Natural killer cell treated with Interleukin-12 subunit alpha and Interleukin-12 subunit beta and Interleukin-15 and Interleukin-18, amount 100 ng/mL, for 72 hours (primary cell): ENCODE measurements at places on chromosomes 6 and 20. TPM values are rescaled to one million over a fixed set of nuclear protein-coding genes. Genes with fewer than 3 reads are reported as not detected.

DNA sequence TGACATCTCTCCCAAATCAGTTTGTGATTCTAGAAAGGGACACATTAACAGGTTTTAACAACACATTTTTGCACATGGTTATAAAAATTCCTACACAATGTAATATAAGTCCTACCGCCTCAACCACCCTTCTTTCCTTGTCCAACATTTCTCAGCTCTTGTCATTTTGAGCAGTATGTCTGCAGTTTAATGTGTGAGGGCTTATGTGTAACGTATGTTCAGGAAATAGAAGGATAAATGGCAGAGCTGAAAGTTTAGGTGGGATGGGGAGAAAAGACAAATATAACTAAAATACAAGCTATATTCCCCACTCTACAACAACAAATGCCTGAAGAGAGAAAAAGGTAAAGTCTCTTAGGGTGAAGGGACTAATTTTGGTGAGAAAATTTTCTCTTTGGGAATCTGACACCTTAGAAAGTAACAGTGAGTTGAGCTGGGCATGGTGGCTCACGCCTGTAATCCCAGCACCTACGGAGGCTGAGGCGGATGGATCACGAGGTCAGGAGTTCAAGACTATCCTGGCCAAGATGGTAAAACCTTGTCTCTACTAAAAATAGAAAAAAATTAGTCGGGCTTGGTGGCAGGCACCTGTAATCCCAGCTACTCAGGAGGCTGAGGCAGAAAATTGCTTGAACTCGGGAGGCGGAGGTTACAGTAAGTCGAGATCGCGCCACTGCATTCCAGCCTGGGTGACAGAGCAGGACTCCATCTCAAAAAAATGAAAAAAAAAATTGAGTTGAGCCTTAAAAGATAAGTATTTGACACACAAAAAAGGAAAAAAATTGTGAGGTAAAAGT lies 5.1 kb downstream of the PNRC1 start:
- H3K27ac ChIP-seq = peak overlapping the region; percentile 97
- no peak overlapping the region for H3K4me3 ChIP-seq
- peaks cover 25% of the 10 kb centered on the region for H3K36me3 ChIP-seq
- no peaks in the 10 kb centered on the region for H3K27me3 ChIP-seq
- peaks cover 67% of the 10 kb centered on the region for H3K4me1 ChIP-seq

DNA sequence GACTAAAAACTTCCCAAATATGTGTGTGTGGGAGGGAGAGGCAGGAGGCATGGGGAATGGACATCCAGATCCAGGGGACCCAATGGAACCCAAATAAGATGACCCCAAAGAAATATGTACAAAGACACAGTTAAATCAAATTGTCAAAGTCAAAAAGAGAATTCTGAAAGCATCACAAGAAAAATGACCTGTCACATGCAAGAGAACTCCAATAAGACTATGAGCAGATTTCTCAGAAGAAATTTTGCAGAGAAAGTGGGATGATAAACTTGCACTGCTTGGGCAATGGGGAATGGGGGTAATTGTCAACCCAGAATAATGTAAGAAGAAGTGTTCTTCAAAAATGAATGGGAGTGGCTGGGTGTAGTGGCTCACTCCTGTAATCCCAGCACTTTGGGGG lies 59.5 kb upstream of the PLN start:
- no peak overlapping the region for H3K27ac ChIP-seq
- no peak overlapping the region for H3K4me3 ChIP-seq
- DNase-seq = no peak
- H3K27me3 ChIP-seq = no peaks in the 10 kb centered on the region
- peaks cover 45% of the 10 kb centered on the region for H3K36me3 ChIP-seq

DNA sequence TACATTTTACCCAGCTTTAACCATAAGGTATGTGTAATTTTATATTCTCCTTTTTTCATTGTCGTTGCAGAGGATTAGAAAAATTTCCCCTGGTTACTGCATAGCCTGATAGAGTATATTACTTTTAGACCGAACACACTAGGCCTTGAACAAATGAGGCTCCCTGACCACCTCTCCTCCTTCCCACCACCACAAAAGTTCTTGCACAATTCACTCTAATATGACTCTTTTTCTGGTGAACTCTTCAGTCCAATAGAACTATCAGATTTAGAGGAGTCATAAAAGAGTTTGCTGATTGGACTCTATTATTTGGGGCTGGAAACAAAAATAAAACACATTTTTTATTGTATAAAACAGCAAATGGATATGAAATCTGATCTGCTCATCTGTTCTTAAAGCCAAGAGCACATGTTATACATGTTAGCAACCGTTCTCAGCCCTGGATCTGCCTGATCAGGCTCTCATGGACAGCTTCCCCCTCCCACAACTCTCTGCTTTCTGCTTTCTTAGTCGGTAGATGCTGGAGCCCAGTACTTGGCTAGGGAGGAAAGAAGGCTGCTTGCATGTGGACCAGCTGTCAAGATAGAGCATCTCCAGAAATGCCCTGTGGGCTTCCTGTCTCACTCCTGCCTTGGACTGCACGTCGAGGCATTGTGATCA lies 83.5 kb downstream of the CD164 start:
- no peaks in the 10 kb centered on the region for H3K4me1 ChIP-seq
- no peaks in the 10 kb centered on the region for H3K36me3 ChIP-seq
- no peak for DNase-seq
- H3K4me3 ChIP-seq = no peak overlapping the region

DNA sequence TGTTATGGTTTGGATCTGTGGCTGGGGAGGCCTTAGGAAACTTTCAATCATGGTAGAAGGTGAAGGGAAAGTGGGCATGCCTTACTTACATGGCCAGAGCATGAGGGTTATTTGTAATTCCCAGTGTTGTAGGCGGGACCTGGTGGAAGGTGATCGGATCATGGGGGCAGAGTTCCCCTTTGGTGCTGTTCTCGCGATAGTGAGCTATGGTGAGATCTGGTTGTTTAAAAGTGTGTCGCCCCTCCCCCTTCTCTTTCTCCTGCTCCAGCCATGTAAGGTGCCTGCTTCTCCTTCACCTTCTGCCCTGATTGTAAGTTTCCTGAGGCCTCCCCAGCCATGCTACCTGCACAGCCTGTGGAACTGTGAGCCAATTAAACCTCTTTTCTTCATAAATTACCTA lies 145.8 kb downstream of the TFAP2C start:
- H3K4me3 ChIP-seq = no peak overlapping the region
- no peaks in the 10 kb centered on the region for H3K4me1 ChIP-seq
- H3K27me3 ChIP-seq = peaks cover 9% of the 10 kb centered on the region
- H3K36me3 ChIP-seq = no peaks in the 10 kb centered on the region
- no peak for DNase-seq

- no peak for DNase-seq
- no peak overlapping the region for H3K27ac ChIP-seq
- H3K27me3 ChIP-seq = peaks cover 8% of the 10 kb centered on the region
- H3K4me3 ChIP-seq = no peak overlapping the region
- H3K4me1 ChIP-seq = no peaks in the 10 kb centered on the region
- no peaks in the 10 kb centered on the region for H3K36me3 ChIP-seq
Observed at GRCh38 chr6:75397656-75398465, 95.7 kb downstream of the FILIP1 start.

GRCh38 chr6:139981768-139982181 lies 607.3 kb upstream of the CITED2 start:
- H3K27me3 ChIP-seq = peaks cover 3% of the 10 kb centered on the region
- H3K36me3 ChIP-seq = no peaks in the 10 kb centered on the region
- no peak overlapping the region for H3K27ac ChIP-seq

DNA sequence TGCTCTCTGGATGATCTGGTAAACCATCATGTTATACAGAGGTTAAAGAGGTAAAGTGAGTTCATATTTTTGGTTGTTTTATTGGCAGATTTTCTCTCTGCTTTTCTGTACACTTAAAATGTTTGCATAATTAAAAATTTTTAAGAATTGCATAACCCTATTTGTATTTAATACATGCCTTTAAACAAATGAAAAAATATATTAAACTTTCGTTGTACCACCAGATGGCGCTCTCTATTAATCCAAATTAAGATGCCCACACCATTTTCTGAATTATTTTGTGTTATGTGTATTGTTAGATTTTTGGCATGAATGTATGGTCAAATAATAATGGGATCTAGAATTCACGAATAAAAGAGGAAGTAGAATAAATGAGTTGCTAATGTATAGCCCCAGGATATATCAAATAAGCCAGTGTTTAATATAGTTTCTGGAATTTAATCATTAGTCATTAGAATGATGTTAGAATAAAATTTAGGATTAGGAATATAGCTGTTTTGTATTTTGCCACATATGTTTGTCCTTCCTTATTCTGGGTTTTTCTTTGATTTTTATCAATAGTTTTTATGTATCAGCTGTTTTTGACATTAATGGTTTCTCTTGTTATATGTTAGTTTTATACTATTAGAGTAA lies 38.9 kb downstream of the SMAP1 start:
- H3K27me3 ChIP-seq = no peaks in the 10 kb centered on the region
- no peak overlapping the region for H3K4me3 ChIP-seq
- H3K4me1 ChIP-seq = peaks cover 51% of the 10 kb centered on the region
- no peak overlapping the region for H3K27ac ChIP-seq
- no peak for DNase-seq

DNA sequence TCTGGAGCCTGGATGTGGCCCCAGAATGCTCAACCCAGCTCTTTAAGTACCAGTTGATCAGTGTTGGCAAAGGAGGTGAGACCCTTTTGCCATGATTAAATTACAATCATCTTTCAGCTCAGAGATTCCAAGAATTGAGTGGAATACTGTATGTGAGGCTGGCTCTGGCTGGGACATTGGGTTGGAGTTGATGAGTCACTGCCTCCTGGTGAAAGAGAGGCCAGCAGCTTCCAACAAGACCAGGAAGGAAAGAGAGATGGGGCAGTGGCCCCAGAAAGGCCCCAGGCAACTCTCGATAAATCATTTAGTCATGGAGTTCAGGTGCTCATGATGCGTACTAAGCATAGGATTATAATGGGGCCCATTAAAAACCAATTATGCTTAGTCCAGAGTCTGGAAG lies 2.1 kb downstream of the TGM6 start:
- no peaks in the 10 kb centered on the region for H3K36me3 ChIP-seq
- H3K4me3 ChIP-seq = no peak overlapping the region
- peaks cover 11% of the 10 kb centered on the region for H3K27me3 ChIP-seq
- H3K4me1 ChIP-seq = no peaks in the 10 kb centered on the region

DNA sequence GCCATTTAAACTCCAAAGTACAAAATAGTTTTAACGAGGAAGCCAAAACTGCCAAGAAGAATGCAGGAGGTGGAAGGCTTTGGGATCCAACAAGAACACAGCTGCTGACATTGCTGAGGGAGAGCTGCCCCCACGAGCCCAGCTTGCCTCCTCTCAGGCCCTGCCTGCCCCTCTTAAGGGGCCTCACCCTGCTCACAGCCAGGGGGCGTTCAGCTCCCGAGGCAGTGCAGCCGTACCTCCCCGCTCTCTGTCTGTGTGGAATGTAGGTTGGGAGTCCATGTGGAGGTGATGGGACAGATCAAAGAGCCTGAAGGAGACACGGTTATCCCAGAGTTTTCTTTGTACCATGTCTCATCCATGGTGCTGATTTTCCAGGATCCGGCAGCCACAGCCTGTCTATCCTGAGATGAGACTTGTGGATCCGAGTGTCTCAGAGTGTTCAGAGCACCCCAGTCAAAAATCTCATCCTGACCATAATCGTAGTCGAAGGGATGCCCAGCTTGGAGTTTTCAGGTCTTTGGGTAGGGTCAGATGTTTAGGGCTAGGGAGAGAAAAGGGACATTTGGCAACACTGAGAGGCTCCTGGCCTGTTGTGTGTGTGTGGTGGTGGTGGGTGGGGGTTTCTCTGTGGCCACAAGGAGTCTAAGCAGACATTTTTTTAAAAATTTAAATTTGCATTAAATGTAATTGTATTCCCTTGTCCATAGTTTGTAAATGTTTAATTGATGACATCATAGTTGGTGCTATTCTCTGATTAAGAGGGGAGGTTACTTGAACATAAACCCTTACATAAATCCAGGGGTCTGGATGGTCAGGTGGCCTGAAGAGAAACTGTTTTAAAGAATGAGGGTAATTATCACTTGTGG lies 111.4 kb upstream of the CLDN20 start:
- no peaks in the 10 kb centered on the region for H3K27me3 ChIP-seq
- peaks cover 73% of the 10 kb centered on the region for H3K4me1 ChIP-seq
- H3K4me3 ChIP-seq = peak overlapping the region; percentile 76
- DNase-seq = no peak
- H3K36me3 ChIP-seq = peaks cover 28% of the 10 kb centered on the region
- peak overlapping the region; percentile 99 for H3K27ac ChIP-seq

DNA sequence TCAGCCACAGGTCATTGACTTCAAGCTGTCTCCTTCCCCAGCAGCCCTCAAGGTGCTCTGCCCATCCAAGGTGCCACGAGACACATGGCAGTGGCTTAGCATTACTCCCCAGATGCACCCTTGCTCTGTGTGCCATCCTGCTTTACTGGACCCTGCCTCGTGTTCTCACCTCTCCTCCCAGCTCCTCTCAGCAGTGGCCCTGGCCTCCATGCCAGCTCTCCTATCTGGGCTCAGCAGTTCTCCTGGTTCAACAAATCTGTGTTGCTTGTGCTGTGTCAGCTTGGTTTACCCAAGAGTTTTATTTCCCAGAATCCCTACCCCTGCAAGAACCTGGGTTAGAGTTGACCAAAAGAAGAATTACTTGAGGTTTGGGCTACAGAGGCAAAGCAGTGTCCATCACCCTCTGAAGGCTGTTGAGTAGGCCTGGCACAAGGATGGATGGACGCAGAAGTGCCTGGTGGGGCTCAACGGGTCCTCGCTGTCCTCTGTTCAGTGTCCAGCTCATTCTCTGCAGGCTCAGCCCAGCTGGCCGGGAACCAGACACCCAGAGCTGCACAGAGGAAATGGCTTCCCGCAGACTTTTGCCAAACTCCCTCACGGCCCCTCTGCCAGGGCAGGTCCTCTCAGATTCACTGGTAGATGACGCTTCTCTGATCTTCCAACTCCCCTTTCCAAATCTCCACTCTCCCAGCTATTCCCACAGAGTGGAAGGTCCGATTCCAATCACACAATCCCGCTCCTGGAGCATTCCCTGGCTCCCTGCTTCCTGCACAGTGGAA lies 82.6 kb downstream of the FOXA2 start:
- H3K27me3 ChIP-seq = no peaks in the 10 kb centered on the region
- no peak overlapping the region for H3K27ac ChIP-seq
- H3K4me1 ChIP-seq = no peaks in the 10 kb centered on the region
- no peak overlapping the region for H3K4me3 ChIP-seq

DNA sequence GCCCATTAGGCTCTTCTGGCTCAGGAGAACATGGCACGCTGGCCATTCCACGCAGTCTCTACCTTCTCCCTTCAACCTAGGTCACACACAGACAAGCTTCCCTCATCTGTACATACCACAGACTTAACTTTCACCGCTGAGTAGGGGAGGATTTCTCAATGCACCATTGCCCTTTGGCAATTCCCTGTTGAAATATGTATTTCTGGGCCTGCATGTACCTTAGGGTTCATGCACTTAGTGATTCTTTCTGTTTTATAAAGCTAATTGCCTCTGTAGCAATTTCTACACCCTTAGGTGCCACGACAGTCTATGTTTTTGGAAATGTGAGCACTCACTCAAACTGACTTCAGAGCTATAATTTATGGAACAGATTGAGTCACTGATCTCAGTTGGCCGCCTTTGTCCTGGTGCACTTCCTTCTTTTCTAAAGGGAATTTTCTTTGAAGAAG lies 253.8 kb upstream of the PRDM1 start:
- peaks cover 8% of the 10 kb centered on the region for H3K27me3 ChIP-seq
- DNase-seq = no peak
- H3K4me3 ChIP-seq = no peak overlapping the region
- no peak overlapping the region for H3K27ac ChIP-seq

The LRRC73 gene
- 0.39 TPM for total RNA-seq

The SRXN1 gene
- 30.2 TPM for total RNA-seq

The FLRT3 gene
- total RNA-seq = not detected
